ENCODE measurements at places on chromosomes 7 and 10.

- no peak for DNase-seq
These were observed 35.8 kb downstream of the IQCE start for GRCh38 chr7:2594599-2594998.

DNA sequence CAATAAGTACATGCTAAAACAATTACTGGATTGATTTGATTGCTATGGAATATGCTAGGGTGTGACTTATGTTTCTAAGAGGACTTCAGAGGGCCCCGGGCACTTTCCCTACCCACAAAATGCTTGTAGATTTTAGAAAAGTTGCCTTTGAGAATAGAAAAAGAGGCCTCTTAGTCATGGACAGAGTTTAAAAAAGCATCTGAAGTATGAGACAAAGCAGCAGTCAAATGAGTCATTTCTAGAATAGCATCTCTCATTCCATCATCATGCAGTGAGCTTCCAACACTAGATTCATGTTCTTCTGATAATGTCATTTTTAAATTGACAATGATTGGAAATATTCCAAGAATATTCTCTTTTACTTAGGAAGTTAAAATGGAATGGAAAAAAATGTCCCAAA lies 675.1 kb upstream of the PCDH15 start:
- no peak for DNase-seq

- DNase-seq, result no peak
These were observed 58.1 kb upstream of the TES start for GRCh38 chr7:116152276-116152675.

GRCh38 chr10:123301077-123301857 lies 147.1 kb downstream of the BUB3 start:
- DNase-seq, result peak; percentile 93

DNA sequence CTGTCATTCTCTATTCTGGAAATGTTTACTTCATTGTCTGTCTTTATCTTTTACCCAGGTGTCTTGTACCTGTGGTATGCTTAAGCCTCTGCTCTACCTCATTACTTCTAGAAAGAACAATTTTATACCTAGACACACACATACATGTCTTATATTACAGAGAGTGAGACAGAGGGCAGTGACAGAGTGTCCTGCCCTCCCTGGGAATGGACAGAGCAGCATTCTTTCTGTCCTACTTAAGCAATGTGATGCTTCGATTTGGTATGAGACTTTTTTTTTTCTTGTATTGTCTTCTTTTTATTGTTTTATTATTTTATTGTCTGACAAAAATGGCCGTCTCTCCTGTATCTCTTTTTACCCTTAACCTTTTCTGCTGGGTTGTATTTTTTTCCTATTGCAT lies 286.1 kb downstream of the EXOC4 start:
- DNase-seq, result no peak

DNA sequence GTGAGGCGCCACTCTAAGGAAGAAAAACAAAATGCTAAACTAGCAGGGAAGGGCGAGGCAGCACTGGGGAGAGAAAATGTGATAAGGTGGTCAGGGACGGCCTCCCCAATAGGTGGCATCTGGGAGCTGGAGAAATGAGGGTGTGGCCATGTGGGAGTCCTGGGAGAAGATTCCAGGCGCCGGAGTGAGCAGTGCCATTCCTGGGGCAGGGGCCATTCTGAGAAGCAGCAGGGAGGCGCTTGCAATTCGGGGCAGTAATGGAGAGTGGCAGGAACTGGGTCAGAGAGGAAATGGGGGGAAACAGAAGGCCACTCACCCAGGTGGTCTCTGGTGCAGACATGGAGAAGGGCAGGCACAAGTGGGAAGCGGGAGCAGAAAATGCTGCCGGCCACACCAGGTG lies 61.8 kb upstream of the LRRC18 start:
- DNase-seq, result no peak

DNA sequence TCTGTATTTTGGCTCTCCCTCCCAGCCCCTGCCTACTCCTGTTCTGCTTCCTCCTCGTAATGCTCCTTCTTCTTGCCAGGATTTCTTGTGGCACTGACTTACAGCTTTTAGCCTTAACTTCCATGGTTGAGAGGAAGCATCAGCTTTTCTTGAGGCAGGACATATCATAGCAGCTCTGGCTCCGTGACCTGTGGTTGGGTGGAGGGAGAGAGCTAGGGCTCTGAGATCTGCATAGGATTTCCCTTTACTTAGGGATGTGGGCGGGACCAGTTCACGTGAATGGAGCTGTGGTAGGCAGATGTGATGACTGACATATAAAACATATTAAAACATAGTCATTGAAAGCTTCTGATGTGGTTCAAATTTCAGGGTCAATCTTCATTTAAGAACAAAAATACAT lies 10.6 kb upstream of the RAB11FIP2 start:
- no peak for DNase-seq

GRCh38 chr7:133911724-133912123 lies 215.4 kb upstream of the LRGUK start:
- no peak for DNase-seq

DNA sequence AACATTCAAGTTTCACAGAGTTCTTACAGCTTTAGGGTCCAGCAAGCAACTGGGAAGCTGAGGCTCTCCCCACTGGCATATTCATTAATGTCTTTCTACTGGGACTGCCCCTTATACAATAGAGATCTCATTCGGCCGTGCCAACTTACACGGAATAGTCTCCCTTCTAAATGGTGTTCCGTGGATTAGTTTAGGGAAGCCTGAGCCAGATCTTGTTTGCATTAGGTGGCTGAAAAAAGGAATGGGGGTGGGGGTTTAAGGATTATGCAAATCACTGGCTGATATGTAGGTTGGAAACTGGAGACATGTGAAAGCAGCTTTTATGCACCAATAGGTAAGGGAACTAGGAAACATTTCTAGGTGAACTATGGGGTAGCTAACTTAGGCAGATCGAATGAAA lies 218.3 kb downstream of the TRIL start:
- no peak for DNase-seq

DNA sequence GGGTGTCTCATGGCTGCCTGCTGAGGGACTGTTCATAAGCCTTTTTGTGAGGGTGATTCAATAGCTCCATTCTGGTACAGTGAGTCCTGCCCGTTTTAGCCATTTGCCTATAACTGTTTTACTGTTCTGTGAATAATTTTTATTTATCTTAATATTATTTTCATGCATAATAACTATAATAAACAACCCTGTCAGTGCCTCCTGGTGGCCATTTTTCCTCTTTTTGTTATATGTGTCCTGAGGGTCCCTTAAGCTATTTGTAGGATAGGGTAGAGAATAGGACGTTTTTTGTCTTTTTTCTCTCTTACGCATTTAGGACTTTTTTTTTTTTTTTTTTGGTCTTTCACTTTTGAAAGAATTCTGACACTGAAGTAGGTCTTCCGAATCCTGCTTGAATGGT lies 2.9 kb downstream of the C1QL3 start:
- DNase-seq, result no peak

GRCh38 chr7:70738151-70738885 lies 393.6 kb upstream of the GALNT17 start:
- DNase-seq, result peak; percentile 40
